AG09319 (cell line): ENCODE measurements at places on chromosomes 3 and 15.
A peak's percentile ranks its signal among the peaks of the same experiment; 100 is the strongest.

DNA sequence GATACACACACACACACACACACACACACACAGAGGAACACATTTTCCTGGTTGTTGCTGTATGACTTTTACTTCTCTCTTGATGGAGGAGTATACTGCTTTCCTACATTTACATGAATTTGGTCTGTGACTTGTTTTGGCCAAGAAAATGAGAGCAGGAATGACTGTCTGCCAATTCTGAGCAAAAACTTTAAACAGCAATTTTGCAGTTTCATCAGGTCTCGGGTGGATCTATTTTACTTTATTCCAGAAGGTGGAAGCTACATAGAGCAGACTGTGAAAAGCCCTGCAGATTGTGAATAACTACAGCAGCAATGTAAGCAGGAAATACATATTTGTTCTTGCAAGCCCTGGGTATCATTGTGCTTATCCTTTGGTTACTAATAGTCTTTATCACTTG lies 1350.0 kb upstream of the EPHA6 start:
- DNase-seq: no peak

DNA sequence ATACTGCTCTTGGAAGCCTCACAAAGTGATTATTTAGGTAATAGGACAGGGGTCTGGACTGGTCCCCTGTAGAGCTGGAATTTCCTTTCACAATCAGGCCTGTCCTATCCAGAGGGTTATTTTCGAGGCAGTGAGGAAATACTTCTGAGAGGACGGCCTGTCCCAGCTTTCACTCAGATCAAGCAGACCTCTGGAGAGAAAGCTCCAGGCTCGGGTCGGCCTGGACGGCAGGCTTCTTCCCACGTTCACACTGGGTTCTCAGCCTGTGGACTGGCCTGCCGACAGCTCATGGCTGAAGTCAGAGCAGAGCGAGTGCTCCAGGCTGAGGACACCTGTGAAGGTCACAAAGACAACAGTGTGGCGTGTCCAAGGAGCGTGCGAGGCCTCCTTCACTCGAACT lies 405.3 kb downstream of the VPS13C start:
- DNase-seq: no peak

DNA sequence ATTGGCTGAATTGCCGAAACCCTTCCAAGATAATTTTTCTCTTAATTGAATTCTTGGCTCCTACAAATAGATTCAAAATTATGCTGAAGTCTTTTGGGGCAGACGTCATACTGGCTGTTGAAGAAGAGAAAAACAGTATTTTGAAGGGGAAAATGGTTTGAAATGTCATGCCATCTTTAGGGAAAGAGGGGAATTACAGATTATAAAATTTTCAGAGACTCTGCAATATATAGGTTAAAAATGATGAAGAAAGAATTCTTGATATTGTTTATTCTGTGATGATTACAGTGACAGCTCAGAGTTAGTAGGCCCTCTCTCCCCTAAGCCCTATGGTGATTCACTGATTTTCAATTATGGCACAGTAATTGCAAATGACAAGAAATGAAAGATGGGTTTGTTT lies 86.1 kb downstream of the CGNL1 start:
- no peak for DNase-seq

GRCh38 chr15:98085003-98085639 lies 124.6 kb downstream of the ARRDC4 start:
- peak; percentile 64 for DNase-seq

GRCh38 chr3:29065211-29065785 lies 215.6 kb upstream of the RBMS3 start:
- peak; percentile 99 for DNase-seq

DNA sequence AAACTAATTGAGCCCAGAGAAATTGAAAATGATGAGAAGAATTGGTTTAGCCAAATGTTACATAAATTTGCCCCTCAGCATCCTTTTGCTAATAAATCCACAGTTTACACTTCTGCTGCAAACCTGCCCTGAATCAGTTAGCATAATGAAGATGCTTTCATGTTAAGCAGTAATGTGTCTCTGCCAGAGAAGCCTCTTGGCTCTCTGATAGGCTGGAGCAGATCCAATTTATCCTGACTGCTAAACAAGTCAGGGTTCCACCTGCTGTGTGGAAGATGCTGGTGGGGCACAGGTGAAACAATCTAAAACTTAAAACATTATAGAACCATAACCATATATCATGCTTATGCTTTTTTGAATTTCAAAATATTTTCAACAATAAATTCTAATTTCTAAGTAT lies 946.8 kb downstream of the OTOL1 start:
- no peak for DNase-seq

- DNase-seq: peak; percentile 25
Measured at GRCh38 chr3:123258811-123259420, 57.2 kb downstream of the SEC22A start.

DNA sequence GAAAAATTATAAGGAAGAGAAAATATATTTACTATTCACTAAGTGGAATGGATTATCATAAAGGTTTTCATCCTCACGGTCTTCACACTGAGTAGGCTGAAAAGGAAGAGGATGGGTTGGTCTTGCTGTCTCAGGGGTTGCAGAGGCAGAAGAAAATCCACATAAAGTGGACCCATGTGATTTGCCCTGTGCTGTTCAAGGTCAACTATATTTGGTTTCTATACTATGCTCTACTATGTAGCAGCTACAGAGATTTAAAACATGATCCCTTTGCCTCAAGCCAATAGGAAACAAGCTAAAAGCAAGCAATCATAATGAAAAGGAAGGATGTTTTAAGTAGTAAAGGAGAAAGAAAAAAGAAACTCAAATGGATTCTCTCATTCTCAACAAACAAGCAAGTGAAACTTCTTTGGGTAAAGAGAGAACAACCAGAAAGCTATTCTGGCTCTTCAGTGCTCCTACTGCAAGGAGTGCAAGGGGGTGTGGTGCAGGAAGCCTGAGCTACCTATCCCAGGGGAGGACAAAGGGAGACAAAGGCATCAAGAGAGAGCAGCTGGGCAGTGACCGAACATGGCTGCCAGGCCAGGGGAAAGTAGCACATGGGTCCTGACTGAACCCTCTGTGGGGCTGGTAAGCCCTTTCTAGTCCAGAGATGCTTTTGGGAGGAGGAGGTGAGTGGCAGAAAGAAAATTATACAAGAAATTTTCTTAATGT lies 35.9 kb downstream of the SFMBT1 start:
- DNase-seq: no peak

DNA sequence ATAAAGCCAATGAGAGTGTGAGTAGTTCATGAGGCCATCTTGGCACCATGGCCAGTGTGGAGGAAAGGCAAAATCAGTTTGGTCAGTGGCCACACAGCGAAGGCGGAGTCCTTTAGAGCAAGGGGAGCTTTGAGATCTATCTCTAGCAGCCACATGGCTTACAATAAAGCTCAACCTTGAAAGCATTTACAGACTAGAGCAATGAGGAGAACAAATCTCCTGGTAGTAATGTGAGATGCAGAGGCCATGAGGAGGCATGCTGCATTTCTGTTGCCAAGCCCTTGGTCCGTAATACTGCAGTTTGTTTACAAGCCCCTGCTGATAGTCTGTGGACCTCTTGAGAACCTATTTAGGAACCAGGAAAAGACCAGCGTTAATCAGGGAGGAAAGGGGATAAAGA lies 381.5 kb upstream of the C2CD4B start:
- DNase-seq: no peak

DNA sequence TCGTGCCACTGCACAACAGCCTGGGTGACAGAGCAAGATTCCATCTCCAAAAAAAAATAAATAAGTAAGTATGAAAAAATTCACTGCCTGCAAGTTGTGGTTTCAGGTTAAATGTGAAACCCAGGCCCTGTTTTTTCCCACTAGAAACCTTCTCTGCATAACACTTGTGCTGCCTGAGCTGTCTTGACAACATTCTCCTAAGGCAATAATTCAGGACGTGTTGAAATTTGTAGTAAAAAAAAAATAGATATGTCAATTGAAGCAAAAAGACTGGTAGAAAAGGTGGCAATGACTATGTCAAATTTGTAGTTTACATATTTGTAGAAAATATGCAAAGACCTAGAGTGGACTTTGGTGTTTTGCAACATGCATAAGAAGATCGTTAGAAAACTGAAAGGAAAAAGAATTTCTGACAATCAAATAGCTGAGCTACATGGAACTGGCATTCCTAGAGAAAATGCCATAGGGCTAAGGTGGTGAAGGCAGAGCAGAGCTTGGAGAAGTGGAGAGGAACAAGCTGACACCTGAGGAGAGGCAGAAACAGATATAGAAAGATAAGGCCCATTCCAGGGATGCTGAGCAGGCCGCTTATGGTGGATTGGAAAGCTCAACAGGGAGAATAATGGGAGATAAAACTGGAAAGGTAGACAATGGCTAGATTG lies 150.2 kb downstream of the PLCH1 start:
- no peak for DNase-seq

DNA sequence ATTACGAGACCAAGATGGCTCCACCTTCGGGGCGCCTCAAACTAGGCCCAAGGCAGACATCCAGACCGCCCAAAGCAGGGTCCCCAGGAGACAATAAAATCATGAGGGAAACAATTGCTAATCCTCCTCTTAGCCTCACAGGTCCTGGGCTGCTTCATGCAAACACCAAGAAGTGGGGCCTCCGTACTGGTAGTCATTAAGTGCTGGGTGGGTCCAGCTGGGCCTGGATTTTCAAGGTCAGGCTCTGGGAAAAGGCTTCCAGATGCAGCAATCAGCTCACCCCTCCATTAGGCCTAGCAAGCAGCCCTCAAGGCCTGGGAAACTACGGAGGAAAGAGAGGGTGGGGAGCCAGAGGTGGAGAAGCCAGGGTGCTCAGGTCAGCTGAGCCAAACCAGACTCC lies 634 bp downstream of the FBXL22 start:
- DNase-seq: no peak
